Caki2 (cell line): ENCODE measurements at places on chromosomes 11 and 22. TPM values are rescaled to one million over a fixed set of nuclear protein-coding genes. Genes with fewer than 3 reads are reported as not detected.

DNA sequence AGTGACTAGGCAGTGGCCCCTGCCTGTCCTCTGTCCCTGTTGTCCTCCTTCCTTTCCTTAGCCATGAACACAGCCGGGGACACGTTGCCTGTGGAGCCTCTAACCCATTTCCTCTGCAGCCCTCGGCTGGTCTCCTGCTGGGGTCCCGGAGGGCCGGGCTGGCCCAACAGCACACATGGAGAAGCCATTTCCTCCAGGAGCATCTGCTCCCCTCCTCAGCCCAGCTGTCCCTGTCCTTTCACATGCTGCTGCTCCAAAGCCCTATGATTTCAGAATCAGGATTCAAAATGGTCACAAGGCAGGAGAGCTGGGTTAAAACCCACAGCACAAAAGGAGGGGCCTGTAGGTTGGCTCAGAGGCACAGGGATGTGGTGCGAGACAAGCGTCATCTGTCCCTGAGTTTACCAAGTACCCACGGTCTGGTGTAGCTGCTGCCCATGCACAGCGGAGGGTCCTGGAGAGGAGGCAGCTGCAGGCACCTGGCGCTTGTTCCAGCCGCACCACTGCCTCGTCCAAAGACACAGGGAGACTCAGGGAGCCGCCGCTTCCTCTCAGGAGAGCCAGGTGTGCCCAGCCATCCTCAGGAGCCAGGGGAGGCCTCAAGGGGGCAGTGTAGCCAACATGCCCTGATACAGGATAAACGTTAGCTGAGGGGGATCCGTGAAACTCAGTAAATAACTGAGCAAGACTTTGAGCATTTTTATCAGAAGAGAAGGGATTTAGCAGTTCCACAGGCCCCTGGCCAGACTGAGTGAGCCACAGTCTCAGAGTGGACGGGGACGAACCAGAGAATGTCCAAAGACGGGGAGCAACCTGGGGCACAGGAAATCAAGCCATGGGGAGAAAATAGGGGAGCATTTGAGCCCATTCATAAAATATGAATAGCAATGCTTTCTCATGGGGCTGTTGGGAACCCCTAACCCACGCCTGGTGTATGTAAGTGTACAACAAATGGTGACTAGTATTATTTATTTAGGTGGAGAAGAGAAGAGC lies 3.9 kb upstream of the VSIG10L2 start:
- no peak for DNase-seq

GRCh38 chr11:2837651-2838050 lies 47.9 kb downstream of the CDKN1C start:
- no peak for DNase-seq

DNA sequence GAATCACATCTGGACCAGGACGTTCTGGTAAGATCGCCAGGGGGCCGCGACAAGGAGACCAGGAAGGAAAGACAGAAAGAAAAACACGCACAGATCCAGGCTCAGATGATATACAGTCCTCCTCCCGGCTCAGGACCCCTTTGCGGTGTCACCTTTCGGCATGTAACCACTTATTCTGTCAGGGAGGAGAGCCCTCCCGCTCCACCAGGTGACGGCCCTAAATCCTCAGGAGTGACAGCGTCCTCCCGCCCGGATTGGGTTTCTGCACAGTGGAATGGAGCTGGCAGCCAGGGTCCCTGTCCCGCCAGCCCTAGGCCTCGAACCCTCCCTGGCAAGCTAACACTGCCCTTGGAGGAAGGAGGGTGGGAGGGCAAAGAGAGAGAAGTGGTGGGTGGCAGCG lies 24.3 kb upstream of the KCNQ1OT1 start:
- no peak for DNase-seq

GRCh38 chr22:22974795-22975580 lies 87.4 kb downstream of the IGLL5 start:
- no peak for DNase-seq

DNA sequence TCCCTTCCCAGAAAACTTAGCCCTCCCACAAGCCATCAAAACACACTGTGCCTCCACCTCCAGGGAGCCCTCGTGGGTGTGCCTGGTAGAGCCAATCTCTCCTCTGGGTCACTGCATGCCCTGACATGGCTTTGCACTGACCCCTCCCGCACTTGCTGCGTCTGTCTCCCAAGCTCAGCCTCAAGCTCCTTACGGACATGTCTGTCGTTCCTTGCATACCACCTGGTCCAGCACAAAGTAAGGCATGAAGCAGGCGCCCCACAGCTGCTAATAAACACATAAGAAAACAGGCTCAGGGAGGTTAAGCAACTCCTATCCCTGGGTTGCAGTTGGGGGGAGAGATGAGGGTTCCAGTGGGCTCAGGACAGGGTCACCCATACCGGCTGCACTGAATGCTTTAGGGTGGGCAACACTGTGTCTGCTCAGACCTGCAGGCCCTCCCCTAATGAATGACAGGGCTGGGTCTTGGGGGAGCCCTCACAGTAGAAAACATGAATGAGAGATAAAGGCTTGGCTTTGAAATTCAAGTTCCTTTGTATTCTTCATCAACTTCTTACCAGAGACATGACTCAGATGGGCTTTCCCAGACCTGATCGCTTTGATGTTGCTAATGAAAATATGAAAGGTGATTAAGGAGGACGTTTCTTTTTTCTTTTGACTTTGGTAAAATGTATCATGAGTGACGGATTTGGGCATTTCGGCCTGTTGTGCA lies 38.0 kb downstream of the PHF21B start:
- no peak for DNase-seq

MPPED1 gene
- total RNA-seq: not detected in 2 replicates

SMIM38 gene
- total RNA-seq: not detected in 2 replicates

OR4C16 gene
- not detected in 2 replicates for total RNA-seq
